ENCODE measurements at places on chromosomes 2 and 18. TPM values are rescaled to one million over a fixed set of nuclear protein-coding genes. Genes with fewer than 3 reads are reported as not detected.

- H3K4me1 ChIP-seq, result peaks cover 69% of the 10 kb centered on the region
- peaks cover 64% of the 10 kb centered on the region for H3K36me3 ChIP-seq
- H3K4me3 ChIP-seq, result no peak overlapping the region
- H3K27me3 ChIP-seq, result no peaks in the 10 kb centered on the region
- DNase-seq, result no peak
Measured at GRCh38 chr2:74864728-74865722, 31.1 kb downstream of the HK2 start.

GRCh38 chr18:60228609-60229595 is 143.7 kb downstream of the MC4R start:
- no peaks in the 10 kb centered on the region for H3K36me3 ChIP-seq
- H3K4me1 ChIP-seq, result no peaks in the 10 kb centered on the region
- no peak overlapping the region for H3K27ac ChIP-seq
- no peak overlapping the region for H3K4me3 ChIP-seq
- no peak for DNase-seq
- H3K27me3 ChIP-seq, result no peaks in the 10 kb centered on the region

- no peaks in the 10 kb centered on the region for H3K4me1 ChIP-seq
- no peak overlapping the region for H3K4me3 ChIP-seq
- no peak overlapping the region for H3K27ac ChIP-seq
- no peaks in the 10 kb centered on the region for H3K27me3 ChIP-seq
- DNase-seq, result no peak
- no peaks in the 10 kb centered on the region for H3K36me3 ChIP-seq
Measured at GRCh38 chr18:26901020-26901419, 35.5 kb upstream of the AQP4 start.

DNA sequence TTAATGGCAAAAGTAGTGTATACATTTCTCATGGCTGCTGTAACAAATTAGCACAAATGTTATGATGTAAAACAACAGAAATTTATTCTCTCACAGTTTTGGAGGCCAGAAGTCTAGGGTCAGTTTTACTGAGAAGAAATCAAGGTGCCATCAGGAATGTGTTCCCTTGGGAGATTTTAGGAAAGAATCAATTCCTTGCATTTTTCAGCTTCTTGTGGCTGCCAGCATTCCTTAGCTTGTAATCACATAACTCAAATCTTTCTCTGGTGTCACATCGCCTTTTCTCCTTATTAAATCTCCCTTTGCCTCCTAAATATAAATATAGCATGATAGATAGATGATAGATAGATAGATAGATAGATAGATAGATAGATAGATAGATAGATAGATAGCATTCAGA is 307.0 kb upstream of the REG3G start:
- H3K27me3 ChIP-seq, result no peaks in the 10 kb centered on the region
- no peak overlapping the region for H3K27ac ChIP-seq

GRCh38 chr2:29080886-29081743 is 6.8 kb upstream of the PCARE start:
- no peaks in the 10 kb centered on the region for H3K27me3 ChIP-seq
- H3K27ac ChIP-seq, result no peak overlapping the region
- H3K4me3 ChIP-seq, result no peak overlapping the region
- DNase-seq, result no peak
- H3K4me1 ChIP-seq, result peaks cover 5% of the 10 kb centered on the region

GRCh38 chr18:13286456-13287125 is 68.0 kb downstream of the LDLRAD4 start:
- no peaks in the 10 kb centered on the region for H3K36me3 ChIP-seq
- no peak overlapping the region for H3K4me3 ChIP-seq
- H3K4me1 ChIP-seq, result no peaks in the 10 kb centered on the region
- no peaks in the 10 kb centered on the region for H3K27me3 ChIP-seq

- DNase-seq, result no peak
- no peak overlapping the region for H3K27ac ChIP-seq
- no peaks in the 10 kb centered on the region for H3K36me3 ChIP-seq
- no peaks in the 10 kb centered on the region for H3K4me1 ChIP-seq
- no peak overlapping the region for H3K4me3 ChIP-seq
Measured at GRCh38 chr18:67695684-67696083, 179.2 kb upstream of the DSEL start.

DNA sequence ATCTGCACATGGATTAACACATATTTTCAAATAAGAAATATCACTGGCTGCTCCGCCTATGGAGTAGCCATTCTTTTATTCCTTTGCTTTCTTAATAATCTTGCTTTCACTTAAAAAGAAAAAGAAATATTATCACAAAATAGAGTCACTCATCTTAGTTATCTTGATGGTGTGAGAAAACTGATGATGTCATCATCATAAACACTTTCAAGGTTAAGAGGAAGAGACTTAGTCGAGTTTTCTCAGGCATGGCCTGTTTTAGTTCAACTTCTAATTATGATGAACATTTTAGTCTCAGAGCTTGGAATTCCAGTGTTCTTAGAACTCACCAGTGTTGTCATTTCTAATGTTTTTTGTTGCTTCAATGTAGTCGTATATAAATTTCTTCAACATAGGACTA is 506.1 kb downstream of the PTPRM start:
- no peaks in the 10 kb centered on the region for H3K4me1 ChIP-seq
- no peak for DNase-seq
- H3K27me3 ChIP-seq, result no peaks in the 10 kb centered on the region
- no peak overlapping the region for H3K27ac ChIP-seq

DNA sequence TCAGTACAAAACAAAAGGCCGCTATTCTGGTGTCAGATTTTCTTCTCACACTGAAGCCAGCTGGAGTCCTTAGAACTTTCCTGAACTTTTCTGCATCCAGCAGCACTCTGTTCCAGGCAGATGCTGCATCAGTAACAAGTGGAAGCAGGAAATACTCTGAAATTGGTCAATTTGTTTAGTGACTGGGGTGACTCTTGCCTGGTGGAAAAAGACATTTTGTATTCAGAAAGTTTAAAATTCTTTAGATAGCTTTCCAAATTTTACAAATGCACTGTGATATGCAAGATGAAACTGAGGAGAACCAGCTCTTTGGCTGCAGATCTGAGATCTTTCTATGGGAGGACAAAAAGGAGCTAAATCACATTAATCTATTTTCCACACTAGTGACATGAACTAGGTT is 385.7 kb downstream of the NRXN1 start:
- H3K27me3 ChIP-seq, result no peaks in the 10 kb centered on the region
- no peaks in the 10 kb centered on the region for H3K4me1 ChIP-seq
- H3K4me3 ChIP-seq, result no peak overlapping the region
- no peaks in the 10 kb centered on the region for H3K36me3 ChIP-seq

DNA sequence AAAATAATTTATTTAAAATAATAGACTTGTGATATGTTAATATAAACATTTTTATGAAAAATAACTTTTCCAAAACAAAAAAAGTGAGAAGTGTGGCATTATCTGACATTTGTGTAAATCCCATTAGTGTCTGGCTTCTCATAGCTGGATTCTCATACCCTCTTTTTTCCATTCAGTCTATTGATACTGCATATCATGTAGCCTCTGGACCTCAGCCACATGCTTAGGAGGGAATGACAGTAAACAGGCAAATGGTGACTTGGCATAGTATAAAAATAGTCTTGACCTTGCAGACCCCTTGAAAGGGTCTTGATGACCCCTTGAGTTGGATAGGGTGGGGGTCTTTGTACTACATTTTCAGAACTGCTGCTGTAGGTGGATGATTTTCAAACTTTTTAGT is 29.2 kb downstream of the GALNT1 start:
- H3K27ac ChIP-seq, result peak overlapping the region; percentile 86
- no peak overlapping the region for H3K4me3 ChIP-seq
- DNase-seq, result no peak
- no peaks in the 10 kb centered on the region for H3K36me3 ChIP-seq
- H3K27me3 ChIP-seq, result no peaks in the 10 kb centered on the region
- H3K4me1 ChIP-seq, result peaks cover 100% of the 10 kb centered on the region

The DUSP2 gene
- total RNA-seq, result 25.1 TPM

The SERPINB10 gene
- not detected for total RNA-seq

Data from Karpas-422 (cell line).